ENCODE measurements at places on chromosomes 5 and 9.

DNA sequence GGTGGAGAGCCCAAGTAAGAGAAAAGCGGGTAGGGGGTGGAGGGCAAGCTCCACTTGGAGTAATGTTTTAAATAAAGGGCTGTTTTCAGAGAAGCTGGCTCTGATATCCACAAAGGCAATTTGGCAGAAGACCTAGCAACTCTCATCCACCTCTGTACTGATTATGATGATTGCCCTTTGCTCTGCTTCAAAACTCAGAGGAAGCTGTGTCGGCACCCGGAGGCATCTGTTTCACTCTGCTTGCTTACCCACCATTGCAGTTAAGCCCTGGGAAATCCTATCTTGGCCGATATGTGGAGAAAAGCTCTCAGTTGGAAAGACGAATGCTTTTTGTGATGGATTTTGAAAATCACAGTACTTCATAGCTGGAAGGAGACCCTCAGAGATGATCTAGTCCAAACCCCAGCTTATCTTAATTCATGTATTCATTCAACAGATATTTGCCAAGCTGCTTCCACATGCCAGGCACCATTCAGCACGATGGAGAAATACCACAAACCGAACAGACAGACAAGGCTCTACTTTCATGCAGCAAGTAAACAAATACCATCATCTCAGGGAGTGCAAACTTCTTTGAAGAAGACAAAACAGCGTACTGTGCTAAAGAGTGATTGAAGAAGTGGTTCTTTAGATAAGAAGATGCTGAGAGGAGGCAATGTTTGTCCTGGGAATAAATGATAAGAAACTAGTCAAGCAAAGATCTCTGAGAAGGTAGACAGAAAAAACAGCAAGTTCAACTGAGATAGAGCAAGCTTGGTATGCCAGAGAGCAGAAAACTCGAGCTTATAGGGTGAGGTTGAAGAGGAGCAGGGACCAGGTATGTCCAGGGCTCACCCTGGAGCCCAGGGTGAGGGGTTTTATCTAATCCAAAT, 140.4 kb upstream of the SPDL1 start:
- no peak for DNase-seq

GRCh38 chr5:3353561-3353960, 242.1 kb upstream of the IRX1 start:
- DNase-seq: no peak

DNA sequence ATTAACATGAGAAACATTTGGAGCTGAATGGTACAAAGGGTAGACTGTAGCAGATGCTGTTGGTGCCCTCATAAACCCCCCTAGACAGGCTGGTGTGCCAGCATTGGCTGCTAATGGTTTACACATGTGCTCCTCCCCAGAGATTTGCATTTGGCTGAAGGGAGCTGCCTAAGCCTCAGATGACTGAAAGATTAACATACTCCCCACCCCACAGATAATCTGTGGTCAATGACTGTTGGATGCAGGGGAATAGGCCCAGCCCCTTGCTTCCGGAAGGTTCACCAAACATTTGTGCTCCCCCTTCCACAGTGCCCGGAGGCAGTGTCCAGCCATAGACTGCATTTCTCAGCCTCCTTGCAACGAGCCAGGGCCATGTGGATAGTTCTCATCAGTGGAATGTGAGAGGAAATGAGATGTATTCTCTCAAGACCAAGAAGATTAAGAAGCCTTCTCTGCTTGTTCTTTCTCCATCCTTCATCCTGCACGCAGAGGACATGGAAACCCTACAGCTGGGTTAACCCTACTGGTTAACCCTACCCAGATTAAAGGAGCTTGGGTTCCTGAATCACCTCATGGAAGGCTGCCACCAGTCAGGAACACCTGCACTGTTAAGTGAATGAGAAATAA, 79.6 kb downstream of the PHAX start:
- peak; percentile 28 for DNase-seq

GRCh38 chr5:109038209-109038840, 290.6 kb downstream of the FER start:
- no peak for DNase-seq

GRCh38 chr9:114278356-114278755, 44.5 kb upstream of the ORM1 start:
- no peak for DNase-seq

GRCh38 chr9:125038166-125038565, 97.3 kb upstream of the GOLGA1 start:
- no peak for DNase-seq

DNA sequence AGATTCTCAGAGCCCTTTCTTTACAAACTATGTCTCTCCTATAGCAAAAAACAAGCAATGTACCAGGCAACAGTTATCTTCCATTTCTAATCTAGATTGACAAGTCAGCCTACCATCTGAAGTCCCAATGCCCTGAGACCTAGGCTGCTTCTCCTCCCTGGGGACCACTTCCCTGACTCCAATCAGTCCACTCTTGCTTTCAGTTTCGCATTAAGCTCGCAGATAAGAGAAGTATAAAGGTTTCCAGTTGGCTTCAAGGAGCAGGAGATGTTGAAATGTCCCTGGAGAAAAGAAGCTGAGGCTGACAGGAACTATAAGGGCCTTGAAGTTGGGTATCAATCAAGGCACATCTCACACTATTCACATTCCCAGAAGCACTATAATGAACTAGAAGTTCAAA, 32.3 kb downstream of the ERP44 start:
- DNase-seq: no peak

- no peak for DNase-seq
Observed at GRCh38 chr5:143135832-143136551, 267.5 kb downstream of the NR3C1 start.

DNA sequence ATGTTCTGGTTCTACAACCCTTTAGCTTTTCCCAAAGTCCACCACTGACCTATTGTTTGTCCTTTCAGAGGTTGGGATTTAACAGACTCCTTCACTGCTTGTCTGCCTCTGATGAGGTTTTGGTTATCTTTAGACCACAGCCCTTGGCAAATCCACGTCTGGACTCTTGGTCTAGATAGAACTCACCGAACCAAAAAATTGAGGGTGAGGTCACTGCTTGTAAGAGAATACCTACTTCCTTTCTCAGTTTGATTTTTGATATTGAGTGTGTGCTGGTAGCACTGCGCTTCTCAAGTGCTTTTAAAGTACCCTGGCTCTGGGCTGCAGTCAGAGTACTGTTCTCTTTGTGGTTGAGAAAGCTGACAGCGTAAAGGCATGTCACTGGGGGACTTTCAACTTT, 61.7 kb downstream of the JMY start:
- DNase-seq: no peak

DNA sequence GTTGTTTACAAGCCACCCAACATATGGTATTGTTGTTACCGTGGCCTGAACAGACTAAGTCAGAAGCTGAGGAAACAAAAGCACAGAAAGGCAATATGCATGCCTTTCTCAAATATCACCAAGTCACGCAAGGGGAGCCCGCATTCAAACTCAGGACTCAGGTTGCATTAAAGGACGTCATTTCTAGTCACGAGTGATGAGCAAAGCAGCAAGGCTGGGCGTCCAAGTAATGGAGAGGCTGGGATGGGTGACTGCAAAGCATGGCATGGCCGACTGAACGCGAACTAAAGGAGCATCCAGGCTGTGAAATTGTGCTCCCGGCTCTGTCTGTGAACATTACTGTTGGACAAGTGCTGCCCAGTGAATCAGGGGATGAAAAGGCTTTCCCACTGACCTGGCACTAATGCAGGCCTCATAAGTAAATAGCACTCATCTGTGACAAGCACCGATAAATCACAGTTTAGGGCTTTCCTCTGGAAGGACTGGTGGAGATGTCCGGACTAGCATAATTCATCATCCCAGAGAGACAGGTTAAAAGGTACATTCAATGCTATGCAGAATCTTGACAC, 202.8 kb downstream of the SPOCK1 start:
- DNase-seq: no peak

DNA sequence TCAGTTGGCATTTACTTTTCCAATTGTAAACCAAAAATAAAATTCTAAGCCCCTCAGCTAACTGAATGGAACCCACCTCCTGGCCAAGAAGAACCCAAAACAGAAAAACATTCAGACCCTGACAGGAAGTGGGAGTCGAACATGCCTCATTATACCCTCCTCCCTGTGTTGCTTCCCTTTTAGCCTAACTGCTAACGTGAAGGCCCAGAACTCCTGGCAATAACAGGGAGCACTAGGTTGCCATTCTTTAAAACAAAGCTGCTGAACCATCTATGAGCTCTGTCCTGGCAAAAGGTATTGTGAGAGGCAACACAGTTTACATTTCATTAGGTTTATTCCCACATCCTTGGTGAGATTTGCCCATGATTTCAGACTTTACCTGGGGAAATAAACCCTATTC, 481.4 kb downstream of the CHSY3 start:
- no peak for DNase-seq

DNA sequence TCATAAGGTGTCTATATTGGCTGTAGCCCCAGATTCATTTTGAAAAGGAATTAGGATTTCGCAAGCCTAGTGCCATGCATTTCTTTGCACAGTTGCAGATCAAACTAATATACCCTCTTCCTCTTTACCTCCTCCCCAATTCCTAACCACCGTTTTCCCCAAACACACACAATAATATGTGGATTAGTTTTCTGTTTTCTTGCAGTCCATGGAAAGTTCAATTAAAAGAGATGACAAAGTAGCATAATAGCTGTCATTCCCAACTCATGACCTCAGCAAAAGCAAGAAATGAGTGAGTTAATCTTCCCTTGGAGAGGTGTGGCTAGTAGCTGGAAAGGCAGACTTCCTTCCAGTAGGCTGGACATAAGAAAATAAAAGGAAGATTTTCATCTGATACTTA, 349.1 kb downstream of the TMEM232 start:
- no peak for DNase-seq

GRCh38 chr5:56534102-56534829, 281.1 kb upstream of the MAP3K1 start:
- no peak for DNase-seq

GRCh38 chr9:28651050-28651722, 1077.9 kb upstream of the C9orf72 start:
- no peak for DNase-seq

DNA sequence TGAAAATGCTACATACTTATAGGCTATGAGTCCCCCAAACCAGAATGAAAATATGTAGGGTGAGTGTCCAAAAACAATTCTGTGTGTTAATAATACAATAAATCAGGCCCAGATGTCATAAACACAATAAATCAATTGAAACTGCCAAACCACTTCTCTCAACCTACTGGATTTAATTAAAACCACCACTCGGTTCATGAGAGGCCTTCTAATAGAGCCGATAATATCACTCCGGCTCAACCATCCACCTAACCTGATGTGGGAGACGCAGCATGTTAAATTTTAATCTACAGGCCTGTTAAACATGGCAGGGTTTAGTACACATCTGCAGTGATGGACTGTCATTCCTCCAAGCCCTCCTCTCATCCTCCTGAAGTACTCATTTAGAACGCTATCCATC, 734.5 kb upstream of the ZNF608 start:
- DNase-seq: no peak

DNA sequence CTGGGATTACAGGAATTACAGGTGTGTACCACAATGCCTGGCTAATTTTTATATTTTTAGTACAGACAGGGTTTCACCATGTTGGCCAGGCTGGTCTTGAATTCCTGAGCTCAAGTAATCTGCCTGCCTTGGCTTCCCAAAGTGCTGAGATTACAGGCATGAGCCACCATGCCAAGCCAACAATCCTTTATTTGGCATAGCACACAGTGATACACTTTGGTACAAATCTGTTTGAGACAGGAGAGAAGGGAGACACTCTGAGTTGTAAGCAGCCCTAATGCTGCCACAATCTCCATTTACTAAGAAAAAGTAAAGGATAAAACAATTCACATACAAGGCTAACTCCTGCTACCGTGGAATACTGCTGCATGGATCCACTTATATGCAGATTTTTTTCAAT, 177.8 kb downstream of the RAPGEF6 start:
- no peak for DNase-seq
